ENCODE measurements at places on chromosomes 5 and 9. TPM values are rescaled to one million over a fixed set of nuclear protein-coding genes. Genes with fewer than 3 reads are reported as not detected.

- no peak for DNase-seq
Measured at GRCh38 chr9:101167490-101168134, 139.1 kb downstream of the PLPPR1 start.

DNA sequence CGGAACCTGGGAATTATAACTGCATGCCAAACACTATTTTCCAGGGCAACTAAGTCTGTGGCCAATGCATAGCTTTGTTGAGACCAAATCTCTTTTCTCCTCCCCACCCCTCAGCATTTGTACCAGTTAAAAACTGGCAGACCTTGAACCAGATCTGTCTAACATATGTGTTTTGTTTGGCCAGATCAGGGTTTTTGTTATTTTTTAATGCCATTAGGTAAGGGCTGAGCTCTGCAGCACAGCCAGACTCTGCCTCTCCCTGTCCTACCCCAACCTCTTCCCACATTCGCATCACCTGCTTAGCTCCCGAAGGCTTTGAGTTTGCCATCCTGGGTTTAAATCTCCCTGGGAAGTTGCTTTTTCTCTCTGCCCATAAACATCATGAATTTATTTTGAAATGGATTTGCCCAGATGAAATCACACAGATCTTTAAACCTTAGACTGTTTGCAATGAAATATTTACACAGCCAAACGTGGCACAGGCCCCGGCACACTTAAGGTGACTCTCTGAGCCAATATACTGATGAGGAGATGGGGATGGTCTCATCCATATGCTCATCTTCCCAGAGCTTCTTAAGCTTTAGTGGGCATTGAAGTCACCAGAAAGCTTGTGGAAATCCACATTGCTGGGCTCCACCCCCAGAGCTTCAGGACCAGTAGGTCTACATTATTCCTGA is 54.0 kb upstream of the ALDH1B1 start:
- DNase-seq, result no peak

GRCh38 chr9:96483197-96483596 is 33.2 kb downstream of the HABP4 start:
- no peak for DNase-seq

- DNase-seq, result peak; percentile 68
Measured at GRCh38 chr9:133783331-133783731, 45.2 kb upstream of the SARDH start.

DNA sequence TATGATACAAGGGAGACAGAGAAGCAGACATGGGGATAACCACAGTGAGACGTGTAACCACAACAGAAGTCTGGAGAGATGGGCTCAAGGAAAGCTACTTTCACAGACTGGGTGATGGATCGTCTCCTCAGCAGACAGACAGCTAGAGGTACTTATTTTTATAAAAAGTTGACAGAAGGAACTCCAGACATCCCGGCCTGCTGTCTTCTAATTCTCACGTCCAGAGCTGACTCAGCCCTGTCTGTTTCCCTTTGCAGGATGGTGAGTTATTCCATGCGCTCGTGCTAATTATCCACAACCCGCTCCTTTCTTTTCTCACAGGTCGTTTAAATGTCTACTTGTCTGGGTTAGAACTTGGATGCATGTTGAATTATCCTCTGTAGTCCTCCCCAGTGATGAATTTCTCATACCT is 304.5 kb downstream of the CWC27 start:
- no peak for DNase-seq

GRCh38 chr5:40475561-40475960 is 204.2 kb upstream of the PTGER4 start:
- DNase-seq, result no peak

DNA sequence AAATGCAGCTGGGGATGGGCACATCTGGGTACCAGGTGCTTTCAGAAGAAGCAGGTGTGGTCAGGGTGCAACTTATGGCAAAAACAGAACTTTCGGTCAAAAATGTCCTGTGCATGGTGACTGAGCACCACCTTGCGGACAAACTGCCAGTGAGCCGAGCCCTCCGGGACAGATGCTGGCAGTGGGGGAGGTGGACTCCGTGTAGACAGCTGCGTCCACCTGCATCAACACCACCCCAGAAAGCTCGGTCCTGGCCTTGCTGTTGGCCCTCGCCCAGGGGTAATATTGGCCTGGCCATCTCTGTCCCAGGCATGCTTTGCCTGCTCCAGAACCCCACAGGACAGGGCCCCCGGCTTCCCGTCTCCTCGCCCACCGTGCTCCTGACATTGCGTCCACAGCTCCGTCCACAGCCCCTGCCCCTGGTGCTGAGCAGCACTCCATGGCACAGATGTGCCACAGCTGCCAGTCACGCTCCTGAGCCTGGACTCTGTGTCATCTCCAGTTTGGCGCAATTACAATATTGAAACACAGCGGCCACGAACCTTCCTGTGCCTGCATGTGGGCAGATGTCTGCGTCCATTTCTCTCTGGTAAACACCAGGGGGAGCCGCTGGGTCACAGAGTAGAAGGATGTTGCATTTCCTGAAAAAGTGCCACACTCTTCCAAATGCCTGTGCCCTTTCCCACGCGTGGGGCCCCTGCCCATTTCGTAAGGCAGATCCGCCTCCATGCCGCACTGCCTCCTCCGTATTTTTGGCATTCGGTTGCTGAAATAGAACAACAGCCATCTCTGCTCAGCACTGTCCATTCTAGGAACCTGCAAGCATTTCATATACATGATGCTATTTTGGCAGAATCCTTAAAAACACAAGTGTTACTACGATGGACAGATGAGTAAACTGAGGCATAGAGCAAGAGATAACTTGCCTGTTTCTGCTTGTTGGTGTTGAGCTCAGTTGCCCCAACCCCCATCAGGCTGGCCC is 33.4 kb upstream of the SLC6A19 start:
- DNase-seq, result peak; percentile 87

- DNase-seq, result no peak
Measured at GRCh38 chr5:108688485-108688884, 59.2 kb upstream of the FER start.

DNA sequence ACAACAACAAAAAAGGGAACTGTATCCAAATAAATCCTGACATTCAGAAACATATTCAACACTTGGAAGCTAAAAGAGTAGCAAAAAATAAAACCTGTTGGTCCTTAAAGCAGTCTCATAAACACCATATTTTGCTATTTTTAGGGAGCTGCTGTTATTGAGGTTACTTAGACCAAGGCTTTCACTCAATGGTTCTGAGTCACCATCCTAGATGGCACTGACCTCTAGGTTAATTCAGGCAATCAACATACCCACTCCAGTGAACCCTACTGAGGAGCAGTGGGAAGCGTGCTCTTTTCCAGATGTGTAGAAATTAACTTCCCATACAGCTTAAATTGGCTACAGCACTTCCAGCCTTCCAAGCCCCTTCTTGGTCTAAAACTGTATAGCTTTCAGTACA is 5.2 kb downstream of the GNAQ start:
- DNase-seq, result no peak

GRCh38 chr5:155678371-155678770 is 648.6 kb upstream of the SGCD start:
- no peak for DNase-seq

DNA sequence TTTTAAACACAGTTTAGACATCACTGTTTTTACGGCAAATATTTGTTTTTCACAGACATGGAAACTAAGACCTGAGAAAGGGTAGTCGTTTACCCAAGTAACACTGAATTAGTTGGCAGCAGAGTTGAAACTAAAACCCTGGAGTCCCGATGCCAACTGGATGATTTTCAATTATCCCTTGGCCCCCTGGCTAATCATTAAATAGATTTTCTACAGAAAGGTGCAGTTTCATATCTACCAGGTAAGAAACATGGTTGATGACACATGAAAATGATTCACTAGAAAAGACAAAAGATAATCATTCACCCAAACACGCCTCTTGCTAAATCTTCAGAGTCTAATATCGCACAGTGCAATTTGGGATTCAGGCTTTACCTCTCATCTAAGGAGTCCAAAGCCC is 136.9 kb downstream of the SEMA5A start:
- no peak for DNase-seq

- DNase-seq, result no peak
Measured at GRCh38 chr5:93995126-93995621, 253.8 kb upstream of the POU5F2 start.

DNA sequence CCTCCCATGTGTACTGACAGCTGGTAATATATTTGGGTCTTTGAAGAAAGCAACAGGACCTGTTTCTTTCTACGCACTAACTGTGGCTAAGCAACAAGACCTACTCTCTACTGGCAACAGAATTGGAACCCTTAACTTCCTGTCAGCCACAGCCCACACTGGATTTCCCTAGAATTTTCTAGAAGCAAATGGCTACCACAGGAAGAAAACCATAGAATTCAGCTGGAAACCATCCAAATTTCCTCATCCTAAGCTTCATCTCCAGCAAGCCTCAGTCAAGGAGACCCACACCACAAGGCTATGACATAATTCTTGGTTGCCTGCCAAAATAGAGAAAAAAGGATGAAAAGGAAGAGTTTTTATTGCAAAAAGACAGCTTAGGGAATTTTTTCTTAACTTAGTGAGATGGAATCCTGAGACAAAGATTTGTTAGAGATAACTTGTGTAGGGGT is 171.8 kb upstream of the TNC start:
- no peak for DNase-seq

DNA sequence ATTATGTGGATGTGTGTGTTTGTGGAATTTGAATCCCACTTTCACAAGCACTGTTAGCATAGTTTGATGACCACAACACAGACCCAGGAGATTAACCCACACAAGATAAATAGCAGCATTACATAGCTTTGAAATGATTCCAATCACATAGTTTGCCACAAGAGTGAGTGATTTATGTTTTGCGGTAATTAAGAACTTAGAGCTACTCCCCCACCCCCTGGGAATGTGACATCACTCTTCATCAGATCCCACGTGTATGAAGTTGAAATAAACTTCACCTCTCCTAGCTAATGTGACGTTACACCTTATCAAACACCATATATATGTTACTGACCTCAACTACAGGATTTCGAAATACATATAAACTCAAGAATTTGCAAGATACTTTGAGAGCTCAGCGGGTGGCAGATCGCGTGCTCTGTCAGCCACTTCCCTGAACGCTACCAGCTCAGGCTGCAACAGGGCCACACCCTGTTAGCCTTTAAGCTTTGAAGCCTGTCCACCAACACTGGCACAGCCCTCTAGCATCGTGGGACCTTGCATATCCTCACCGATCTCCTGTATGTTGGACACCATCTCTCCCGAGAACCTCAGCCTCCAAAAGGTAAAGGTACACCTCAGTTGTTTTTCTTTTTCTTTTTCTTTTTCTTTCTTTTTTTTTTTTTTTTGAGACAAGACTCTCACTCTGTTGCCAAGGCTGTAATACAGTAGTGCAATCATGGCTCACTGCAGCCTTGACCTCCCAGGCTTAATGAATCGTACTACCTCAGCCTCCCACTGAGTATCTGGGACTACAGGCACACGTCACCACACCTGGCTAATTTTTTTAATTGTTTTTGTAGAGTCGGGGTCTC is 1.7 kb upstream of the AGTPBP1 start:
- DNase-seq, result no peak

The RAPGEF1 gene
- total RNA-seq, result 73.1 TPM

The CCDC183 gene
- total RNA-seq, result 1.4 TPM

The SPATA31A3 gene
- total RNA-seq, result not detected

The SLIT3 gene
- 119 TPM for total RNA-seq

The GABRA6 gene
- total RNA-seq, result not detected

The OLFM1 gene
- 1.2 TPM for total RNA-seq

The SAXO1 gene
- not detected for total RNA-seq

The PIP5KL1 gene
- 4.3 TPM for total RNA-seq

Measured in chondrocyte (in vitro differentiated cells).